T follicular helper cell (primary cell): ENCODE measurements at places on chromosomes 2 and 18.

DNA sequence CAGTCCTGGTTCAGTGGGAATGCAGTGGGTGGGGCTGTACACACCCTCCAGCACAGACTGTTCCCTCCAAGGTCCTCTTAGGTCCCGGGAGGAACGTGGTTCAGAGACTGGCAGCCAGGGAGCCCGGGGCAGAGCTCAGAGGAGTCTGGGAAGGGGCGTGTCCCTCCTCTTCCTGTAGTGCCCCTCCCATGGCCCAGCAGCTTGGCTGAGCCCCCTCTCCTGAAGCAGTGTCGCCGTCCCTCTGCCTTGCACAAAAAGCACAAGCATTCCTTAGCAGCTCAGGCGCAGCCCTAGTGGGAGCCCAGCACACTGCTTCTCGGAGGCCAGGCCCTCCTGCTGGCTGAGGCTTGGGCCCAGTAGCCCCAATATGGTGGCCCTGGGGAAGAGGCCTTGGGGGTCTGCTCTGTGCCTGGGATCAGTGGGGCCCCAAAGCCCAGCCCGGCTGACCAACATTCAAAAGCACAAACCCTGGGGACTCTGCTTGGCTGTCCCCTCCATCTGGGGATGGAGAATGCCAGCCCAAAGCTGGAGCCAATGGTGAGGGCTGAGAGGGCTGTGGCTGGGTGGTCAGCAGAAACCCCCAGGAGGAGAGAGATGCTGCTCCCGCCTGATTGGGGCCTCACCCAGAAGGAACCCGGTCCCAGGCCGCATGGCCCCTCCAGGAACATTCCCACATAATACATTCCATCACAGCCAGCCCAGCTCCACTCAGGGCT lies 17.5 kb upstream of the FAHD2A start:
- no peak for DNase-seq

DNA sequence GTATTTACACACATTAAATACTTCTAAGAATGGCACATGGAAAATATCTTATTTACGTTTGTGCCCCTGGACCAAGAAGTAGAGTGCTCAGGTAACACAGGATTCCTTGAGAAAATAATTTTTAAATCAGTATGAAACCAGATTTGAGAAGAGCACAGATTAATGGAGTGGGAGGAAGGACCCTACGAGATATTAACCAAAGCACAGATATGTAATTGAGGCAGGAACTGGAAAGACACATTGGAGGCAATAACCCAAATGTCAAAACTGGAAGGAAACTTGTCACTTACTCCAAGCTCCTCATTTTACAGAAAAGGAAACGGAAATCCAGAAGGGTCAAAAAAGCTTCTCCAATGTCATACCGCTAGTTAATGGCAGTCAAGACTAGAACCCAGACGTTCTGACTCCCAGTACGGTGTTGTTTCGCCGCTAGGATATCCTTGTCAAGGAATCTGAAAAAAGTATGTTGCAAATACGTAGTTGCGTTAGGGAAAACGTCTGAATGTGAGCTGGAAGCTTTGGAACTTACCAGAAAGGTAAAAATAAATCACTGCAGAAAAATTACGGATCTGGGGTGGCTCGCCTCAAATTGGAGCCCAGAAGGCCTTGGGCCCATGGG lies 634 bp downstream of the MTIF2 start:
- no peak for DNase-seq

GRCh38 chr2:219477815-219478214 lies 20.9 kb upstream of the GMPPA start:
- no peak for DNase-seq

DNA sequence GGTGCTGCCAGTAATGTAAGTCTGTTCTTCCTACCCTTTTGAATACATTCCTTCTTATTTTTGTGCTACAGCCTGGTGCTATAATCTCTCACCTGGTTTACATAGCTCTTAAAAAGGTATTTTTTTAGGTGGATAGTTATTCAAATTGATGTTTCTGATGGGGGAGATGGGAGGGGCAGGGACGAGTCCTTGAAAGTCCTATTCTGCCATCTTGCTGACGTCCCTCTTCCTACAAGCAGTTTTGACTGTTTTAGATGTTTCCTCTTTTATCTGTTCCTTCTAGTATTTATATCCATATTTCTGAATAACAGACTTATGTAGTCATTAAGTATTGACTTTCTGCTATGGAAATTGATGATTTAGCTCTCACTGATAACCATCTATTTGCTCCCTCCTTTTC lies 256.4 kb downstream of the KIAA1328 start:
- no peak for DNase-seq

DNA sequence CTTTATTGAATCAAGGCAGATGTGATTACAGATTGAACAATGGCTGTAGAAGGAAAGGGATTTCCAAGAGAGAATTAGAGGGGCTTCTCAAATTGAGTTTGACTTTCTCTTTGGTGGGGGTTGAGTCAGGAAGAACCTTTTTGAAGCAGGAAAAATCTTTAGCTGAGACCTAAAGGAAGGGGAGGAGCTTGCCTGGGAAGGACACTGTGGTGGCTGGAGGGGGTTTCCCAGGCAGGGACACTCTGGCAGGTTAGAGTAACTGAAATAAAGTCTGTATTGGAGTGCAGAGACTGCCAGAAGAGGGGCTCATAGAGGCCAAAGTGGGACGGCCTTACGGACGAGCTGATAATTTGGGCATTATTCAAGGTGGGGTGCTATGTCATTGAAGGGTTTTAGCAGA lies 69.3 kb downstream of the NEDD4L start:
- DNase-seq: no peak

DNA sequence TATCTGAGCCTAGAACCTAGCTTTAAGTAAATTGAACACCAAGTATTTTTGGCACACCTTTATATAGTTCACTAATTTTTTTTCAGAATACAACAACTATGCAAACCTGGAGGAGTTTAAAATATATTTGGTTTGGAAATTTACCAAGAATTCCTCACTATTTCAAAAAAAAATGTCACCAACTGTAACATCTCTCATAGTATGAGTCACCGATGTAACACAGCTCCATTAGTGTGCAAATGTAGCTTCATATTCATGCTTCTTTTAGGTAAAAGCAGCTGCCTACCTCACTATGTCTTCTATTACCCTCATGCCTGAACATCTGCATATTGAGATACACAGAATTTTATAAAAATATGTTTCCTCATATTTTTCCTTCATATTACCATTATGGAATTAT lies 80.5 kb downstream of the NRXN1 start:
- DNase-seq: no peak

DNA sequence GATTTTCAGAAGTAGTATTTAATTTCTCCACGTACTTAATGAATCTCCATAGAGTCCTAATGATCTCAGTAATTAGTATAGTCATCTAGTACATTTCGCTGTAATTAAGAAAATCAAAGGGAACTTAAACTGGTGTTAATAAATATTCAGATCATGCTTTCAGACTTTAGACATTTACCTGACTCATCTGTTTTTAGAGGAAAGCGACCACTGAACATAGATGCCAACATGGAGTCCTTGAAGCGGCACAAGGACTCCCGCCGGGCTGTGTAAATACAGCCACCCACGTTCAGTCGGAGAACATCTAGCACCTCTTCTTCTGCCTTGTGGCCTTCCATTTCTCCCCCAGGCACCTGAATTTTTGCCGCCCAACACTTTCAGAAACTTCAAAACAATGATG lies 3.2 kb downstream of the KCTD18 start:
- DNase-seq: no peak

- no peak for DNase-seq
Measured at GRCh38 chr18:78151948-78152725, 827.5 kb upstream of the SALL3 start.

DNA sequence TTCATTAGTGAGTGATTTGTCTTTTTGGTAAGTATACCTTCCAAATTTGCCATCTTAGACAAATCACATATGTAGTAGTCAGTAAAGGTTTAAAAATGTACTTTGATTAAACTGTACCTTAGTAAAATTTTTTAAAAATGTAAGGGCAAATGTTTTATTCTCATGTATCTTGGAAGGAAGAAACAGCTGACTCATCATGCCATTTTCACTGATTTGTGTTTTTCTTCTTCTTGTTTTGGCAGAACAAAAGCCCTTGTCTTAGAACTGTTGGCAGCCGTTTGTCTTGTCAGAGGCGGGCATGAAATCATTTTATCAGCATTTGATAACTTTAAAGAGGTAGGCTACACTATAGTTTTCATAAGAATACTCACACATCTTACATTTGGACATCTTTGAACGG lies 136.5 kb downstream of the PRPF40A start:
- DNase-seq: no peak

DNA sequence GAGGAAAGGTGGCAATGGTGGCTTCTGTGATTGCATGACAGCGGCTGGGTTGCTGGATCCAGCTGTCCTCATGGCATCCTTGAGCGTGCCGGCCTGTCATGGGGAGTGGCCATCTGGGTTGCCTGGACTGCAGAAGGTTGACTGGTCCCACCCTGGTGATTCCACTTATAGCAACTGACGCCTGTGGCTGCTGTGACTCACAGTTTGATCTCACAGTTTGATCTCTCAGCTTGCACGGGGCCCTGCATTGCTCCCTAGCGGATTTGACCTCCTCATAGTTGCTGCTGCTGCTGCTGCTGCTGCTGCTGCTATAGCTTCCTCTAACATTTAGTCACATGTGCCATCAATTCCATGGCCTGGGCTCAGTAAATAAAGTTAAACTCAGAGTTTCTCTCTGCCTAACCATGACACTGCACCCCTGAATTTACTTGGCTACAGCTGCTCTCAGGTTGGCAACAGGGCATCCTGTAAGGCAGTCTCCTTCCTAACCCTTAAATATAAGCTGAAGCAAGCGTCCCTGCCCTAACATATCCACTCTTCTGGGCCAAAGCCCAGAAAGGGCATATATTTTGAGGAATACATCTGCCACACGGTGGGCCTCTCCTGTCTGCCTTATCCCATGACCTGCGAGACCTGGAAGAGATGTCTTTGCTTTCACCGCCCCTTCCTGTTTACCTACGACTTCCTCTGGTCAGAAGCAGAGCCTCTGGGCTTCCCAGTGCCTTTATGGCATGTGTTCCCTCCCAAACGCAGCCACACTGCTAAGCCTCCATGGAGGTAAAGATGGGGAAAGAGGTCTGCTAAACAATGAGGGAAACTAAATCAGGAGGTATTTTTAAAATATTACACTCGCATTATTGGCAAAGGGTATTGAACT lies 37.8 kb upstream of the CCDC150 start:
- no peak for DNase-seq
